ENCODE measurements at places on chromosomes 16 and 17.
A peak's percentile ranks its signal among the peaks of the same experiment; 100 is the strongest.

- no peak for DNase-seq
Observed at GRCh38 chr17:19315104-19315503, 47.4 kb downstream of the B9D1 start.

GRCh38 chr17:56832446-56832845, 1.3 kb downstream of the C17orf67 start:
- DNase-seq = no peak

- no peak for DNase-seq
Observed at GRCh38 chr17:44071772-44072171, 1.2 kb downstream of the G6PC3 start.

GRCh38 chr17:37546302-37546701, 56.6 kb downstream of the DUSP14 start:
- DNase-seq = no peak

- no peak for DNase-seq
Observed at GRCh38 chr17:8997994-8998628, 23.2 kb upstream of the NTN1 start.

DNA sequence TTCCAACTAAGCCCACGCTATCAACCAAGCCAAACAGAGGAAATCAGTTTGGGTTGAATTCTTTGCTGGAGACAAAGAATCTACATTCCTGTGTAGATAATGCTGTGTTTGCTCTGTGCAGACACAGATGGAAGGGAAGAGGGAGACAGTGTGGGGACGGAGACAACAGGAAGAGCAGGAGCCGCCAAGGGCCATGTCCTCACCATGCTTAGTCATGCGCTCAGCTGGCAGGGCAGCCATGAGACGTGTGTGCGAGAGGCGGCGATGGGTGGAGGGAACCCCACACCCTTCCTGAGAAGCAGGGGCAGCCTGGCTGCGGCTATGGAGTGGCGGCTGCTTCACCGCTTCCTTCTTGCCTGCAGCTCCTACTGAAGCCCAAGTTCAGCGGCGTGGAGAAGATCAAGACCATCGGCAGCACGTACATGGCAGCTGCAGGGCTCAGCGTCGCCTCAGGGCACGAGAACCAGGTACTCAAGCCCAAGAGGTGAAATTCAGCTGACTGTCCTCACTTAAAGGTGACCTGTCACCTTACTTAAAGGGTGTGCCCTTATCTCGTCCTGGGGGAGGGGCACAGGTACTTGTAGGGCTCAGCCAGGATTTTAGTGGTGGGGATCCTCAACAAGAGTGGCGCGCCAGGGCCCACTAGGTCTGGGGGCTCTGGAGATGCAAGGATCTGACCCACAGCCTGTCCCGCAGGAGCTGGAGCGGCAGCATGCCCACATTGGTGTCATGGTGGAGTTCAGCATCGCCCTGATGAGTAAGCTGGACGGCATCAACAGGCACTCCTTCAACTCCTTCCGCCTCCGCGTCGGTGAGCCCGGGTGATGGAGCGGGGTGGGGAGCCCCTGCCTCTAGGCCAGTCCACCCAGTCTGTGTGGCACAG, 47.5 kb downstream of the ADCY7 start:
- peak; percentile 83 for DNase-seq

GRCh38 chr16:35732046-35732810, 2272.8 kb downstream of the TP53TG3F start:
- DNase-seq = peak; percentile 60

DNA sequence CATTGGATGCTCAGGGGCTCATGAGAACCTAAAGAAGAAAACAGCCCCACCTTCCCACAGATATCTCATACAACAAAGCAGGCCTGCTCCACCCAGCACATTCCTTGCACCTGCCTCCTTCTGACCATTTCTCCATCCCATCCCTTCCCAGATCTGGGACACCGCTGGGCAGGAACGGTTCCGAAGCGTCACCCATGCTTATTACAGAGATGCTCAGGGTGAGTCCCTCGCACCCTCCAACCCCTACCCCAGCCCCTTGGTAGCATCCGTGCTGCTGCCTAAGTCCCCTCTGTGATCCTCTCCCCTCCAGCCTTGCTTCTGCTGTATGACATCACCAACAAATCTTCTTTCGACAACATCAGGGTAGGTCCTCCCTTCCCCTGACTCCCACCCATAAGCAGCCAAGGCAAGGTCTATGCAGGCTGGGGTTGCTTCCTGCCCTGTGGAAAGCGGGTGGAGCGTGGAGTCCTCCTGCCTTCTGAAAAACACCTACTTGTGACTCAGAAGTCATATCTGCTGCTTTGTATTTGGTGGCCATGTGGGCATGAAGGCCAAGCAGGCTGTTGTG, 5.4 kb upstream of the NHERF1 start:
- no peak for DNase-seq

GRCh38 chr16:72241008-72241407, 69.1 kb upstream of the PMFBP1 start:
- DNase-seq = no peak

GRCh38 chr16:68490829-68491575, 42.7 kb upstream of the SMPD3 start:
- DNase-seq = no peak

- DNase-seq = no peak
Observed at GRCh38 chr17:79864147-79864546, 24.9 kb upstream of the CBX4 start.

DNA sequence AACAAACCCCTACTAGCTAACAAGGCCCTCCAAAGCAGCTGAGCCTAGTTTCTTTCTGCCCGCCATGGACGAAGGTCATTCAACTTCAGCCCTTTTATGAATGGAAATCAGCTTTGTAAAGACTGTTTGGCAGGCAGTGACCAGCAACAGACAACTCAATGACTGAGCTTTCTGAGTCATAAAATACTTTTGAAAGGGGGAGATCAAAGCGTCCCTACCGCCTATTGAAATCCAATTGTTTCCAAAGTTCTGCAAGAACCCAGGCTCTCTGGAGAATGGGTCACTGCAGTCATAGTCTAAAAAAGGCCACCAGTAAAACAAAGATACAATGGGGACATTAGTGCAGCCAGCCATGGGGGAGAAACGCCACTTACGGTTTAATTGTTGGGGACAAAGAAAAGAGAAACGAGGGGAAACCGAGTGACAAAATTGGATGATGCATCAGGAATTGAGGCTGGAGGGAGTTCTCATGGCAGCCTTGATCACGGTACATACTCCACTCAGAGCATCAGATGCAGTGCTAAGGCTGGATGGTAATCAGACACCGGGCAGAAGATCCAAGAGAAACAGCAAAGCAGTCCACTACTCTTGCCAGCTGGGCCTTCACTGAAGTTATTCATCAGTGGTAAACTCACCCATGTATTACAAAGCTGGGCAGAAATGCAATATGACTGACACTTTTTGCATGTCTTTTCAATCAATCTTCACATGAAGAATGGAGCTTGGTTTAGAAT, 9.8 kb downstream of the ADAMTS18 start:
- DNase-seq = no peak

DNA sequence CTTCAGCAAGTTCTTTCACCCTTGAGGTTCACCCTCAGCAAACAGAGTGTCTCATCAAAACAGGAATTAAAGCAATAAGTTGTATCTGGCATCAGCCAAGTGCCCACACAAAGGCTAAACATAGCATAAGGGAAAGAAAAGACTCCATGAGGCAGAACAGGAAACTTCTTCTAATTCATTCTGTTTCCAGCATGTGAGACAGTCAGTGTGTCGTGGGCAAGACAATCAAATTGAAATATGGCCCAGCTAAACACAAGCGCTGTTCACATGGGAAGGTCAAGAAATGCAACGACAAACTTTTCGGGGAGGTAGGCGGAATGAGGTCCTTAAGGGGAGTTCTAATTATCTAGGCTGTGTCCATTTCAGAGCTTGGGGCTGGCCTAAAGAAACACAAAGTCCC, 393.4 kb downstream of the HAPSTR1 start:
- DNase-seq = no peak

GRCh38 chr16:19599968-19600716, 44.6 kb downstream of the VPS35L start:
- no peak for DNase-seq

- no peak for DNase-seq
Observed at GRCh38 chr16:2486645-2487516, 12.0 kb downstream of the TBC1D24 start.

DNA sequence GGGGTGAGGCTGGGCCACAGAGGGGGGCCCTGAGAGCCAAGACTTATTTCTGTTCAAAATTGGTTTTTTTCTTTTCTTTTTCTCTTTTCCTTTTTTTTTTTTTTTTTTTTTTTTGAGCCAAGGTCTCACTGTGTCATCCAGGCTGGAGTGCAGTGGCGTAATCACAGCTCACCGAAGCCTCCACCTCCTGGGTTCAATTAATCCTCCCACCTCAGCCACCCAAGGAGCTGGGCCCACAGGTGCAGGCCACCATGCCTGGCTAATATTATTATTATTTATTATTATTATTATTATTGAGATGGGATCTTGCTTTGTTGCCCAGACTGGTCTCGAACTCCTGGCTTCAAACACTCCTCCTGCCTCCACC, 17.5 kb upstream of the CACNA1H start:
- no peak for DNase-seq

- DNase-seq = no peak
Observed at GRCh38 chr17:62714016-62714777, 86.7 kb downstream of the MRC2 start.

- DNase-seq = no peak
Observed at GRCh38 chr16:84416407-84417321, 48.3 kb downstream of the ATP2C2 start.

GRCh38 chr17:77325577-77326075, 184.9 kb downstream of the SEC14L1 start:
- no peak for DNase-seq

- DNase-seq = no peak
Observed at GRCh38 chr17:40295488-40296436, 8.1 kb downstream of the CDC6 start.

DNA sequence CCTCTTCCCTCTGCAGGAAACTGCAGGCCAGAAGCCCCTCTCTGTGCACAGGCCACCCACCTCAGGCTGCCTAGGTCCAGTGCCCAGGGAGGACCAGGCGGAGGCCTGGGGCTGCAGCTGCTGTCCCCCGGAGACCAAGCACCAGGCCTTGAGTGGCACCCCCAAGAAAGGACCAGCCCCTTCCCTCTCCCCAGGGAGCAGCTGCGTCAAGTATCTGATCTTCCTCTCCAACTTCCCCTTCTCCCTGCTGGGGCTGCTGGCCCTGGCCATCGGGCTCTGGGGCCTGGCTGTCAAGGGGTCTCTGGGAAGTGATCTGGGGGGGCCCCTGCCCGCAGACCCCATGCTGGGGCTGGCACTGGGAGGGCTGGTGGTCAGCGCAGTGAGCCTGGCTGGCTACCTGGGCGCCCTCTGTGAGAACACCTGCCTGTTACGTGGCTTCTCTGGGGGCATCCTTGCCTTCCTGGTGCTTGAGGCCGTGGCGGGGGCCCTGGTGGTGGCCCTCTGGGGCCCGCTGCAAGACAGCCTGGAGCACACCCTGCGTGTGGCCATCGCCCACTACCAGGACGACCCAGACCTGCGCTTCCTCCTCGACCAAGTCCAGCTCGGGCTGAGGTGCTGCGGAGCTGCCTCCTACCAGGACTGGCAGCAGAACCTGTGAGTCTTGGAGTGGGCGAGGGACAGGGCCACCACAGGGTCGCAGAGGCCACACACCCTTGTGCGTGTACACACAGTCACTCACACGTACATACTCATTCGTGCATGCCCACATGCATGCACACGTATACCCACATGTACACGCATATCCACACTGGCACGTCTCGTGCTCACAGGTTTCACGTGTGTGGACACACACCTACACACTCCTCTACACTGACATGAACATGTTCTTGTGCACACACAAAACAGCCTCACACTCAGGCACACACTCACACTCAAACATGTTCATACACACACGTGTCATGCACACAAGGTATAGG, 8.3 kb downstream of the TSPAN10 start:
- no peak for DNase-seq

DNA sequence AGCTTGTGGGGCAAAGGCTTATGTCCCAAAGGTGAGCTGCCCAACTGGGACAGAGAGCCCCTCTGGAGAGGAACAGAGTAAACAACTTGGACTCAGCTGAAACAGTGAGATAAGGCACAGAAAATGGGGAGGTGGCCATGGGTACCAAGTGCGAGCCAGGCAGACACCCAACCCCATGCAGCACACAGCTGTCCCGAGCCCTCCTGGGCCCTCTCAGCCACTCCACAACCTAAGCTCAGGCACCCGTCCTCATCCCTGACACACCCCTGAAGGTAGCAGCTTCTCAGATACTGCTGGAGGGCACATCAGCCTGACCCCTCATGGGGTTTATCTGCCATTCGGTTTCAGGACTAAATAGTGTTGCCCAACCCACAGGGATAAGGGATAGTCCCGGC, 4.8 kb upstream of the GFOD2 start:
- no peak for DNase-seq

DNA sequence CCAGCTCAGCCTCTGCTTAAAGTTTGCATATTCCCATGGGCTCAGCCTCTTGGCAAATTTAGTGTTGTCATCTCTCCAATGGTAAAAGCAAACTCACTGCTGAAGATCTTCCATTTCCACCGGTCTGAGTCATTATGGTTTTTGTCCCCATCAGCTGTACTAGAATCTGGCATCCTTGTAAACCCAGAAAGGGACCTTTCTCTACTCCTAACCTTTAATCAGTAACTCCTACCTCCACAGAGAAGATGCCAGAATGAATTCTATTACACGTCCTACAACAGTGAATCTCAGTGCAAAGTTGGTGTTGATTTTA, 45.8 kb downstream of the ZNF652 start:
- DNase-seq = no peak

DNA sequence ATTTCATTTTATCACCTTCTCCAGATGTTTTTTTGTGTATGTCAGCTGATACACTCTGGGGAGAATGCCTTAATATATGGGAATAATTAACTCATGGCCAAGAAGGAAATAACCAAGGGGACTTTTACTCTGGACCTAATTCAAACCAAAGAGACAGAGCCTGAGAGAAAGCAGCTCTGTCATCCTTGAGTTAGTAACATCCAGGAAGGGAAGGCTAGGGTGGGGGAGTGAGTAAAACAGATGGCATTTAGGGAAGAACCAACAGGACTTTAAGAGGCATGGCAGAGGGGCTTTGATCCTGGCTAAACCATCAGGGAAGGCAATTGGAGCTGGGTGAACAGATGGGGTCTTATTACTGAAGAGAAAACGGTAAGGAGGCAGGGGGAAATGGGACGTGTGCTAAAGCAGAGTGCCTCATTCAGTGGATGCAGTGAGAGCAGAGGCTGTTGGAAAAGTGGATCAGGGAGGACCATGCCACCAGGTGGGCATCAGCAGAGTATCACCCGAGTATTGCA, 2.5 kb upstream of the SMPD3 start:
- DNase-seq = no peak

GRCh38 chr17:10013365-10014112, 108.5 kb upstream of the RCVRN start:
- DNase-seq = no peak

GRCh38 chr17:36550491-36551417, 6.0 kb downstream of the GGNBP2 start:
- DNase-seq = no peak

DNA sequence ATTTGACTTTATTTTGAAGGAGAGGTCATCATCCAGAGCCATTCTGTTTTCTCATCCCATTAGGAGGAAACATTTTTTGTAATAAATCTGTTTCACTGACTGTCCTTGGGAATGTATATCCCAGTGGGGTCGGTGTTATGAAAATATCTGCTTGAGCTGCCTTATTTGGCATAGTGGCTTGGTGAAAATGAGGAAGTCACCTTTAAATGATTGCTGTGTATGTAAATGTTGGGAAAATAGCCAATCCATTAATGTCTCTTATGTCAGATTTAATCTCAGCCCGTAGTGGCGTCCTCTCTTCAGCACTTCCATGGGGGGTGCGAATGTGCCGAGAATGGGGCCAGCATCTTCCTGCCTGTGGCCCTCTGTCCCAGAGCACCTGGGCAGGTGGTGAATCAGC, 57.6 kb downstream of the BANP start:
- no peak for DNase-seq

GRCh38 chr16:1863681-1864460, 8.1 kb downstream of the MEIOB start:
- DNase-seq = peak; percentile 32

Measured in osteocyte (in vitro differentiated cells).